Renal cortex interstitium (tissue), 15 donors: ENCODE measurements at places on chromosomes 4 and X.

- DNase-seq, result no peak
Measured at GRCh38 chrX:13283512-13283911, 36.3 kb downstream of the ATXN3L start.

DNA sequence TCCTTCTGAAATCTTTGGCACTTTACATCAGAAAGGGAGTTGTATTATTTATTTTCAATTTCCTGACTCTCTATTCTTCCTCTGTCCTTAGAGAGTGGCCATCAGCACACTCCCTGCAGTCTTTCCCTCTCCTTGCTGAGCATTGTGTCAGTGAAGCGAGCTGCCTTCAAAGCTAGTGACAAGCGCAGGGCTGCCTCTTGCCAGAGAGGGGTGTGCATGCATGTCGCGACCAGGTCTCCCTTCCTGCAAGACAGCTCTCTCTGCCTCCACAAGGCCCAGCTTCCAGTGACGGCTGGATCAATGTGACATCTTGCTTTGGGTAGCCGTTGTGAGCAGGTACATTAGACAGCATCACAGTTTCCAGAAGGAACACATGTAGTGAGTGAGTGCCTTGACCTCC is 810.9 kb upstream of the TENM3 start:
- DNase-seq, result no peak

DNA sequence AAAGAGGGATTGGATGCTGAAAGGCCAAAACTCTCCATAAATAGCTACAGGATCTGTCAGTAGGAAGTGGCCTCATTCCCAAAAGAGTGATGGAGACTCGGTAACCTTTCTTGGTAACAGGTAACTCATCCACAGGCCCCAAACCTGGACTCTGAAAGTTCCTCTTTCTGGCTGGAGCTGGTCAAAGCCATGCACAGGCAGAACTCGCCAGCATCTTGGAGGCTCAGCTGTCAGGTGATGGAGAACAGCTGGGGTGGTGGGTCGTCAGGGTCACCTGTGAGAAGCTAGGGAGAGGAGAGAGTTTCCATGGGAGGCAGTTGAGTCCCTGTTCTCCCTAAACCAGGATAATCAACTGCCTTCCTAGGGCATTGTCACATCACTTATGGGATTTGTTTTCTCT is 354.3 kb upstream of the GATB start:
- DNase-seq, result no peak

DNA sequence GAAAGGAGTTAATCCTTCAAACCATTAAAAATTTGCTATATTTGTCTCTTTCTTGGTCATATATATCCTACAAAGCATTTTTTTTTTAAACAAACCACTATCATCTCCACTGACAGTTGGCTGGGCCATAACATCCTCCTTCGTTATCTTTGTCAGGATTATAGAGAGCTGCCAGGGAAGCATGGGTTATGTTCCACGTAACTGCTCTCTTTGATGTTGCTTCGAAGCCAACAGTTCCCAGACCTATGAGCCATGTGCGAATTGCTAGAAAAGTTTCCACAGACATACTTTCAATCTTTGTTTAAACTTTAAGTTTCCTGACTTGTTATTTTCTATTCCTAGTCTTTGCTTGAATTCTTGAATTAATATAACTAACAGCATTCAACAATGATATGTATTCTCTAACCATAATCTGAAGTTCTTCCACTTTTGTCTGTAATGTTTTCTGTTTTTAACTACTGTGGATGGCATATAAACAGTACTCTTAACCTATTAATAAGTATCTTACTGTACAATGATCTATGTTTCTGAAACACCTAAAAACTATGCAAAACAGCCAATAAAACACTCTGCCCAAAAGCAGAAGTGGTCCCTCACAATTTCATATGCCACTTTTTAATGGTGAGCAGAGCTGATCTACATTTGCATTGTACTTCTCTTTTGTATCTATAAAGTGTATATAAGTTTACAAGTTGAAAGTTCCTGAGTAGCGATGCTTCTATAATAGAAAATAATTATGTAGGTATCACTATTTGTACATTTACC is 37.9 kb downstream of the EREG start:
- DNase-seq, result no peak

GRCh38 chrX:38342853-38343778 is 9.3 kb upstream of the OTC start:
- DNase-seq, result no peak

DNA sequence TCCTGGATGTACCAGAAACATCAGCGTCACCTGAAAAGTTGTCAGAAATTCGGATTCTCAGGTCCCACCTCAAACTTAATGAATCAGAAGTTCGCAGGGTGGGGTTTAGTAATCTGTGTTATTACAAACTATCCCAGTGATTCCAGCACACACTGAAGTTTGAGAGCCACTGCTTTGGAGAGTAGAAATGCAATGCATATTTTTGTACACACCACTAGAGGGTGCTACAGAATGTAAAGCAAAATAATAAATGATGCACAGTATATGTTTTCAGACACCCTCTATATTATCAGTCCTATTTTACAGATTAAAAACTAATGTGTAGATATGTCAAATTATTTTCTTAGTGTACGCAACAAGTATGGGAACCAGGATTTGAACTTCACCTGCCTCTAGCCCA is 2.4 kb upstream of the MORF4L2 start:
- DNase-seq, result peak; percentile 17

GRCh38 chrX:9349572-9350494 is 115.0 kb upstream of the TBL1X start:
- no peak for DNase-seq

GRCh38 chrX:32448320-32448719 is 763.0 kb downstream of the DMD start:
- no peak for DNase-seq

GRCh38 chr4:118741301-118741855 is 56.2 kb downstream of the METTL14 start:
- DNase-seq, result no peak

- no peak for DNase-seq
Measured at GRCh38 chr4:40205259-40206198, 8.7 kb downstream of the RHOH start.

GRCh38 chr4:185270885-185271284 is 61.5 kb downstream of the SNX25 start:
- DNase-seq, result no peak

DNA sequence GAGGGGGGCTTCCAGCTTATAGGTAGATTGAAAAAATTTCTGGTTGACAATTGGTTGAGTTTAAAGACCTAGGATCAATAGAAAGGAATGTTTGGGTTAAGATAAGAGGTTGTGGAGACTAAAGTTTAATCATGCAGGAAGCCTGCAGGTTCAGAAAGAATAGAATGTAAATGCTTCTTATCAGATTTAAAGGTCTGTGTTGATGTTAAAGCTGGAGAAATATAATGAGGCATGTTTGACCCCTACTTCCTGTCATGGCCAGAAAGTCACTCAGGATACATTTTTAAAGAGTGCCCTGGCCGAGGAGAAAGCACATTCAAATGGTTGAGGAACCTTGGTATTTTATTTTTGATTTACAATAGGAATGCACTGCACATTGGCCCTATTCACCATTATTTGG is 3.9 kb upstream of the RRAGB start:
- no peak for DNase-seq

DNA sequence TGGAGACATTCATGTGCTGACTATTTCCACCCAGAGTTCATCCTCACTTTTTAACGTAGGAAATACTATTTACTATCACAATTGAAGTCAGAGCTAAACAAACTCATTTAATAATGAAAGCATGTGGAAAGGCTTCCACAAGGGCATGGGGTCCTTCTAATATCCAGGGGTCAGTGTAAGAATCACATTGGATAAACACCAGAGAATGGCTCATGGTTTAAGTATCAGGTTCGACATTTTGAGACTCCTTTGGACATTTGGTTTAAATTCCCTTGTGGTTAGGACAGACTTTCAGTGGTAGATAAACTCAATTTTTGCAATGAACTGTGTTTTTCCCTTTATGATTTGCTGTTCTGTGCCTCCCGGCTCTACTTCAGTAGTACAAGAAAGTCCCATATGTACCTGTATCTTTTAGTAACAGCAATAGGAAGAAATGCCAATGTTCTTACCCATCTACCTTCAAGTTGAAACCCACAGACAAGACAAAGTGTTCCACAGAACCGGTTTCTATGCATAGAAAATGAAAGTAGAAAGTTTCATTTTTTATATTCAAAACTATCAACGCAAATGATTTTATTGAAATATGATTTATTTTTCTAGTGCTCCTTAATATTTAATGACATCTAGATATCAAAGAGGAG is 589.0 kb upstream of the FAM241A start:
- DNase-seq, result no peak

- no peak for DNase-seq
Measured at GRCh38 chr4:5962416-5962815, 55.8 kb downstream of the C4orf50 start.

GRCh38 chr4:19010761-19011160 is 989.2 kb upstream of the LCORL start:
- no peak for DNase-seq

- DNase-seq, result no peak
Measured at GRCh38 chrX:8868070-8868773, 67.0 kb upstream of the FAM9A start.

DNA sequence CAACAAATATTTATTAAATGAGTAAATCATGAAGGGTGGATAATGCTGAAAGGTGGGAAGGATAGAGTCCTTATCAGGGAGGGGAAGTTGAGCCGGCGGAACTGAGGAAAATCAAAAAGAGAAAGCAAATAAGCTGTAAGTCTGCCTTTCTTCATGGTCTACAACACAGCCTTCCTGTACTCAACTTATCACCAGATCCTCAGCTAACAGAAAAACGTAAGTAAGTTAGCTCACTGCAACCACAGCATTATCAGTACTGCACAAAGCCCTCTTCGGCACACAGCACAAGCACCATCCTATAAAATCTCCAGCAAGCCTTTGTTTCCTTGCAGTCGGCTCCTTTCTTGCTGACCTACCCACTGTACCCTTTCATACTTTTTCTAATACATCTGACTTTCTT is 70.3 kb downstream of the CRMP1 start:
- DNase-seq, result no peak
